ENCODE measurements at places on chromosomes 5 and 9.
A peak's percentile ranks its signal among the peaks of the same experiment; 100 is the strongest.

DNA sequence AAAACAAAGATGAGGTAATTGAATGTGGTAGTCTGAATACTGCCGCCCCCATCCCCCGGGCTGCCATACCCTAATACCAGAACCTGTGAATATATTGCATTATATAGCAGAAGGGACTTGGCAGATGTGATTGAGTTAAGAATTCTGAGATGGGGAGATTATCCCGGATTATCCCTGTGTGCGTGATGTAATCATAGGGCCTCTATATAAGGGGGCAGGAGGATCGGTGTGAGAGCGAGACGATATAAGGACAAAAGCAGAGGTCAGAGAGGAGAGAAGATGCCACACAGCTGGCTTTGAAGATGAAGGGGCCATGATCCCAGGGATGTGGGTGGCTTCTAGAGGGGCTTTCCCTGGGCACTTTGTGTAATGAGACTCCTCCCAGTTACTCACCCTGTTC, 101.7 kb upstream of the TLE1 start:
- no peak for DNase-seq

DNA sequence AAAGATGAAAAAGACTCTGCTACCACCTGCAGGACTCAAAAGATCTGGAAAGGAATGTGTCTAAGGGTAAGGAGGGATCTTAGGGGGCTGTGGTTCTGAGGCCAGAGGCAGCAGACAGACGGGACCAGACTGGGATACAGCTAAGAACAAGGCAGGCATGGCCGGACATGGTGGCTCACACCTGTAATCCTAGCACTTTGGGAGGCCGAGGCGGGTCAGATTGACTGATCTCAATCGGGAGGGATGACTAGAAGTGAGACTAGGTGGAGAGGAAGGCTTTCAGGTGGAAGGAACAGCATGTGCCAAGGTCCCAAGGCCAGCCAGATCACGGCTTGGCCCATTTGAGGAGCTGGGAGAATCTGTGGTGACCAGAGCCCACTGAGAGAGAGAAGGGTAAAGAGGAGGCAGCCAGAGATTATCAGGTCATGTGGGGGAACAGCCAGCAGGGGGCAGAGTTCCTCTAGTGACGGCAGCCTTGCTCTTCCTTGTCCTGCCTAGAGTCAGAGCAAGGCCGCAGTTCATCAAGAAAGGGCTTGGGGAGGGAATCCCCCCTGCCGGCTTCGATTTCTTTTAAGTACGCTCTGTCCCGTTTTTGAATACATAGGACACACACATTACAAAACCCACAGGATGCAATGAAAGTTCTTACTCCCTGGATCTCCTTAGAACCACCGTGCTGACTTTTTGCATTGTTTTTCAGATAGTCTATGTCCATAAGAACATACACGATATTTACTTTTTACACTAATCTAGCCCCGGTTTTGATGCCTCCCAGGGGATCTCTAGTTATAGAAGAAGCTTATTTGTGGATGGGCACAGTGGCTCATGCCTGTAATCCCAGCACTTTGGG, 2.6 kb upstream of the OLFML2A start:
- DNase-seq: peak; percentile 44

DNA sequence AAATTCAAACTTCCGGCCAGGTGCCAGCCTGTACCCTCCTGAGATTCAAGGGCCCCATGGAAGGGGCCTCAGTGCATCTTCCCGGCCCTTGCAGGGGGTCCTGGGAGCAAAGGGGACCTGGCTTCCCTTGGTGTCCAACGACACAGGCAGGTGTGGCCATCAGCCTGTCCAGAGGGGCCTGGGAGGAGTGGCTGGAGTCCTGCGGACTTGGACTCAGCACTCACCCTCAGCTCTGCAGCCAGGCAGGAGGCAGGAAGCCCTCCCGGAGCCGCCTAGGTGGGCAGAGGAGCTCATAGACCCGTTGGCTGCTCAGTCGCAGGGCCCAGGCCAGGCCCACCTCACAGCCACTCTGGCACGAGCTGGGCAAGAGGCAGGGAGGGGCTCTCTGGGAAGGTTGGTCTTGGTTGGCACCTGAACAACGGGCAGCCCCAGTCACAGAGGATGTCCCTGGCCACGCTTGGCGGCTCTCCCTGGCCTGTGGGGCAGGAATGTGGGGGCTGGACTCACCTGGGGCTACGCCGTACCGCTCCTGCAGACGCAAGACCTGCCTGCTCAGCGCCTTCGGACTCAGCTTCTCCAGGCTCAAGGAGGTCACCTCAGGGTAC, 53.8 kb upstream of the NRARP start:
- DNase-seq: no peak

DNA sequence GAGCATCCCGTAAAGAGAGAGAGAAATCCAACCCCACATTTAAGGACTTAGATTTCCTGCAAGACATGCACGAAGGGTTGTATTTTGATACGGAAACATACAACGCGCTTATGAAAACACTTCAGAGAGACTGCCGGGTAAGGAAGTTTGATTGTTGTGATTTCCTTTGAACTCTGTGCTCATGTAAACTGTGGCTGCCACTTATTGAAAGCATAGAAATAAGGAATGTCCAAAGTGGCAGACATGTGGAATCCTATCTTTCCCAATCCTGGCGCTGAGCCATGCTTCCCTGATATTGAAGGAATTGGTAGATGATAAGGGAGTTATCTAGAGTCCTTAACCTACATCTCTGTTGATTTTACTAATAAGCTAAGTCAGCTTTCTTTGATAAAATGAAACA, 119.4 kb downstream of the PRKACG start:
- no peak for DNase-seq

DNA sequence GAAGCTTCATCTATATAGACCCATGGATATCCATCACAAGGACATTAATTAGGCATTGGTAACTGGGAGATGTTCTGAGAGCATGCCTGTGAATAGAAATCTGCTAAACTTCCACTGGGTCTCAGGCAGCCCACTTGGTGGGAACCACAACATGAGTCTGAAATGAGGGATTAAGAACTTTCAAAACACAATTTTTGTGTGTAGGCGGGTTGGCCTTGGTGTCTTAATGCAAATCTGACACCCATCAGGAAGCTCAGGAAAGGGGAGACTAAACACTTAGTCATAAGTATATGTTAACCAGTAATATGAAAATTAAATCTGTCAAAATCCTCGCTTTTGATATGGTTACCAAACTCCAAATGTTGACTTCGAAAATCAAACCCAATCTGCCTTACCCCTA, 113.2 kb downstream of the FANCC start:
- DNase-seq: no peak

DNA sequence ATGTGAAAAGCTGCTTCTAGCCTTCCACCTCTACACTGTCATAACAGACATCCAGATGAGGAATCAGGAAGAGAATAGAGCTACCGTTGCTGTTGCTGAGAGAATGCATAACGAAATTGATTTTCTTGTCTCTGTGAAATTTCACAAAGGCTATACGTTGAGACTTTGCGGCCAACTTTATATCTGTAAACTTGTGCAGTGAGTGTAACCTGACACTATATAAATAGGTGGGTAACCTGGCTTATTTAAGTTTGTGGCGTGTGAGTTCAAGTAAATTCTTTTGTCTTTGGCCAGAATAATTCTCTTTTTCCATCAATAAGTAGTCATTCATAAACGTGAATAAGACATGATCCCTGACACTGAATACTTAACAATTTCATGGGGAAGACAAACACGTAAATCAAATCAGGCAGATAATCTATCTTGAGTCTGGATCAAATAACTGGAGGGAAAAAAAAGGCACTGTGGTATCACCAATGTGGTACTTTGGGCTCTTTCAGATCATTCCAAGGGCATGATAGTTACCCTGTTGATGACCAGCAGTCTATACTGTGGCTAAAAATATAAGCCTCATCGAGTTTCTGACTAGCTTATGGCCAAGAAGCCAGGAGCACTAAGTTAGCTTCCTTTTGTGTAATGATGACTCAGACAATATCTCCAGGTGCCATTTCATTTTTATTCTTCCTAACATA, 98.2 kb upstream of the RASA1 start:
- peak; percentile 27 for DNase-seq

- peak; percentile 33 for DNase-seq
These were observed at the start of gene PCDHB10 for GRCh38 chr5:141192110-141192725. TSS of gene PCDHB10 (plus strand) at chr5:141192353. CDS start at chr5:141192553, 200 bp downstream.

DNA sequence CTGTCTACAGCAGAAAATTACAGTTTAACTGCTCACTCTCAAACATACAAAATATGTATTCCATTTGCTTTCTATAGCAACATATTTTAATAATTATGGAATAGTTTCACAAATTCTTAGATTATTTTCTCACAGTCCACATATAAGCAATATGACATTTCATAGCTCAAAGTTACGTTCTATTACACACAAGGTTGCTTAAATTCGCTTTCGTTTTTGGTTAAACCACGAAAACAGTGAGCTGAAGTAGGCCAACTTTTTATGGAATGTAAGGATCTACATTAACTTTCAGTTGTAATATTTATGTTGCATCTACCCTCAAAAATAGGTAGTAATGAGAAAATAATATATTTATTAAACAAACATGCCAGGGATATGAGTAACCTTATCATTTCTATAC, 966.0 kb upstream of the ACO1 start:
- DNase-seq: no peak

DNA sequence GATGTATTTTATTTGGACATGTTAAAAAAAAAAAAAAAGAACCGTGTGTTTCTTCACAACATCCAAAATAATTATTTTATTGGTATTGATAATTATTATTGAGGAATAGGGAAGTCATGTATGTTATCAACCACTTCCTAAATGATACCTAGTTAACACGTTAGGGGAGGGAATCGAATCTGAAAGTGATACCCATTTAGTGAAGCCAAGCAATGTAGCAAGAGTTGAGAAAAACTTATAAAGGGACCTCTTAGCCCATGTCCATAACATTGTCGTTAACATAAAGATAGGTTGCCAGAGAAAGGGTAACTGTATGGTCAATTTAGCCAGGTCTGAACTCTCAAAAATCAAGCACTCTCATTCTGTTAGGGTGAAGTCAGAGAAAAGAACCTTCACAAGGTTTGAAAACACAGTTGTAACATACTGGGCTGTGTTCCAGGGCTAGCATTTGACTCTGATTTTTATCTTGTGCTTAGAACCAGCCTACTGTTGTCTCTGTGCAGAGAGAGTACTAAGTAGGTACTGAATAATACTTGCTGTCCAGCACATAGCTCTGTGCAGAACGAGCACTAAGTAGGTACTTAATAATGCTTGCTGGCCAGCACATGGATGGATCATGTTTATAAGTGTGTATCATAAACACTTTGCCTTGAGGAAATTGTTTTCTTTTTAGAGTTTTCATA, 60.4 kb downstream of the GHR start:
- DNase-seq: no peak

DNA sequence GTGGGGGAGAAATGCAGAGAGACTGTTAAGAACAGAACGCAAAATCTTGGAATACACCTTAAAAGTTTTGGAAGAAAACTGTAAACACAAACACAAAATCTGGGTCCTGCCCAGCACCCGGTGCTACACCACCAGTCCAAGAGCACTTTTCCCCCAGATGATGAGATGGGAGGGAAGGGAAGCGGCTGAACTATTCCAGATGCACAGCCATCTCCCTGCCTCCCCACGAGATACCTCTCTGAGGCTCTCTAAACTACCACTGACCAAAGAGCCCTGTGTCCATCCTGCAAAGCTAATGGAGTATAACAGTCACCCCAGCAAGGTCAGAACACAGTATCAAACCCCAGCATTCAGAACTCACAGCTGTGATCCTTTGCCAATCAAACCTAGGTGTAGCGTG, 8.0 kb downstream of the SPARC start:
- no peak for DNase-seq

DNA sequence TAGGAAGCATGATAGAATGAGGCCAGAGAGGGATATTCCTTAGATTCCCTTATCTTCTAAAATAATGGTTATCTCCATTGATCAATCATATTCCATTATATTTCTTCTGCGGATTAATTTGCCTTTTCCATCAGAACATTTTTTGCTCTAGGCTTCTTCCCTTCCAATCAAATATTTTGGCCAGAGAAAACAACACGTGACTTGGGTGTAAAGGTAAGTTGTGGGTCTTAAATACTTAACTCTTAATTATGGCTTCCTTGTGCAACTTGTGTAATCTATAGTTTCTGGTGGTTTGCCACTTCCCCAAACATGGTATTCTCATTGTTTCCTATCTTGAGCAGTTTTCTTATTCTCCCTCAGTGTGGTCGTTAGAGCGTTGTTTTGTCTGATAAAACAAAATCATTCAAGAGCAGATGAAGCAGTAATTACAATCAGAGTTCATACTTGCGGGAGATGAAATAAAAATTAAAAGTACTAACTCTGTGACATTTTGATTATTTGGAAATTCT, 889.3 kb downstream of the MAT2B start:
- DNase-seq: no peak

- DNase-seq: no peak
These were observed 136.8 kb downstream of the ASTN2 start for GRCh38 chr9:117278020-117278419.

DNA sequence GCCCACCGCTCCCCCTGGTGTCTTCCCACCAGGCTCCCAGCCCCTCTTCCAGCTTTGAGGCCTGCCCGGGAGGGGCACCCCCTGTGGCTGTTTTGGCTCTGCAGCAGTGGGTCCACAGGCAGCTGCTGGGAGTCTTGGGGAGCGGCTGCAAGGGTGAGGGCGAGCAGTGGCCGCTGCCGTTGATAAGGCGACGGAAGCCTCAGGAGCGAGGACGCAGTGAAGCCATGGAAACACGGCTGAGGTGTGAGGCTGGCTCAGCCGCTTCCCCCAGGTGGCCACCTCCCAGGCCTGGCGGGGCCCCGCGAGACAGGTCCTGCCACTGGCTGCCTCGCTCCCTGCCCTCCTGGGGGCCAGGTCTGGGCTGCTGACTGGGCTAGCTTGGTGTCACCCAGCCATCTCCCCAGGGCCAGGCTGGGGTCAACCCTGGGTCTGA, 41.5 kb downstream of the CXXC5 start:
- no peak for DNase-seq

GRCh38 chr5:135240283-135240633, 158.8 kb downstream of the MACROH2A1 start:
- DNase-seq: no peak

DNA sequence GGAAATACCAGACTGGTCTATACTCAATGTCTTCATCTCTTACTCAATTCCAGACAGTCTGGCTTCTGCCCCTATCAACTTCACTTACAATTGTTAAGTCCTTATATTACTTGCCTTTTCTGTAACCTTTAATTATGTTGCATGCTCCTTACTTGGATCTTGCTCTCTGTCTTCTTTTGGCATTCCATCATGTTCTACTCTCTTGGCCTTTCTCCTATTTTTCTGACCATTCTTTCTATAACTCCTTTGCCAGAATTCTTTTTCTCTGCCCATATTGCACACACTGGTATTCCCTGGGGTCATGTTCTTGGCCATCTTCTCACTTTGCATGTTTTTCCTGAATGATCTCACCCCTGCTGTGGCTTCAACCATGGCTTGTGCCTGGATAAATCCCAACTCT, 209.8 kb upstream of the ZNF462 start:
- DNase-seq: no peak

GRCh38 chr9:137748741-137749140, 128.8 kb upstream of the CACNA1B start:
- no peak for DNase-seq

- no peak for DNase-seq
These were observed 280.7 kb upstream of the ZNF608 start for GRCh38 chr5:125026867-125027731.

All from HFFc6 (cell line).